Omental fat pad (tissue), 4 donors: ENCODE measurements at places on chromosomes 13 and 19. TPM values are rescaled to one million over a fixed set of nuclear protein-coding genes. Genes with fewer than 3 reads are reported as not detected.

DNA sequence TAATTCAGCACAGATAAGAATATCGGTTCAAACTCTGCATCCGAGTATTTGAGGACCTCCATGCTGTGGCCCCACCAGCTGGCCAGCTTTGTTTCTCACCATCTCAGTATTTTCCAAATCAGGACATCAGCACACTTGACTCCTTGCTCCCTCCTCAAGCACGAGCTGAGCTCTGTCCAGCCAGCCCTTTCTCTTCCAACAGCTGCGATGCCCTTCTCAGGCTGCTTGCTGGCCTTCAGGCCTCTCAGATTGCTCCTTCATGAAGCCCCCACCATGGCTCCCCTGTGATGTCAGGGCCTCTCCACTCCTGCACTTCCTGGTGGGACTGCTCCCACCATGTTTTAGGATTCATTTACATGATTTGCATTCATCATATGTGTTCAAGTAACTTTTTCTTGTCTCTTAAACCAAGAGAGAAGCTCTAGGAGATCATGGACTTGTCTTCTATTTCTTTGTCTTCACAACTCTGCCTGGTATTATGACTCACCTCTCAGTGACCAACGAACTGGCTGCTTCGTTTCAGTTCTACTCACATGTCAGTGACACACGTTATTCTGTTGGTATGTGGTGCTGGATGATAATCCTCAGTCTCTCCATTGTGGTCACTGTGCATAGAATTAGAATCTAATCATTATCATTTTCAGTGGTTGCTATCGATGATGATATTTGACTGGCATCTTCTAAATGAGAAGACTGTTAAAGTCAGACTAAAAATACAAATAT, 471.7 kb downstream of the EFNB2 start:
- no peak for DNase-seq

- DNase-seq, result no peak
Observed at GRCh38 chr19:11019824-11020223, 59.0 kb downstream of the SMARCA4 start.

DNA sequence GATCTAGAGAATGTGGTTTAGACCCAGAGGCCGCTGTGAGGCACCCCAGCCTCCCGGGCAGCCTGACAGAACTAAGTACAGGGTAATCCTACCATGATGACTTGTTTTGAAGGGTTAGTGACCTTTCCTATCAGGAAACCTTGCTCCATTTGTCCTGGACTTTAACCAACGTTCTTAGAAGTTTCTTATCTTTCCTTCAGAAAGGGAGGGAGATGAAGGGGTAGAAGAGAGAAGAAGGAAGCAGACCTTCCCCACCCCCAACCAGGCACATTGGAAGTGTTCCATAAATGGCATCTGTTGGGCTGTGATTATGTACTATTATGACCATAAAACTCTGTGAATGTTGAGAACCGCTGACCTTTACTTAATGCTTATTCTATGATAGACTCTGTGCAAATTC, 184.2 kb downstream of the OXGR1 start:
- no peak for DNase-seq

- no peak for DNase-seq
Observed at GRCh38 chr19:16914421-16914820, 25.6 kb downstream of the F2RL3 start.

- DNase-seq, result no peak
Observed at GRCh38 chr19:17300992-17301619, 2.1 kb downstream of the ABHD8 start.

DNA sequence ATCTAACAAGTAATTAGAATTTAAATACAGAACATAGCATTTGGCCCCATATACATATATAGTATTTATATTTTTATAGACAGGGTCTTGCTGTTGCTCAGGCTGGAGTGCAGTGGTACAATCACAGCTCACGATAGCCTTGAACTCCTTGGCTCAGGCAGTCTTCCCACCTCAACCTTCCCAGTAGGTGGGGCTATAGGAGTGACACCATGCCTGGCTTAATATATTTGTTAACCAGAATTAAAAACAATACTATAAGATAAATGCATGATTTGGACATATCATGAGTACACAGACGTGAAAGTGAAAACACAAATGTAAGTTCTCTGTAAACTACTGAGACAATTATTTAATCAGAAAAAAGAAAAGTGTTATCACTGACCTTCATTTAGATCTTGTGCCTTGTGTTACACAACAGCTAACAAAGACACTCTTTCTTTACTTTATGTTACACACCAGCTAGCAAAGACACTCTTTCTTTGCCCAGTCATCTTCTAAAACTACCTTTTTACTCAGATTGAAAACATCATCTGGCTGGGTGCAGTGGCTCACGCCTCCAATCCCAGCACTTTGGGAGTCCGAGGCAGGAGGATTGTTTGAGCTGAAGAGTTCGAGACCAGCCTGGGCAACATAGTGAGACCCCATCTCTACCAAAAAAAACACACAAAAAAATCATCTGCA, 22.6 kb downstream of the CARS2 start:
- no peak for DNase-seq

The ZIC2 gene
- total RNA-seq, result not detected

The C13orf42 gene
- total RNA-seq, result not detected

The NCAN gene
- total RNA-seq, result not detected

The PROZ gene
- not detected for total RNA-seq
